CD4-positive, alpha-beta T cell treated with Interleukin-2 at 100 ng/mL for 4 hours (primary cell): ENCODE measurements at places on chromosomes 12 and 14.

- DNase-seq: no peak
These were observed 8.0 kb downstream of the KLHL33 start for GRCh38 chr14:20428010-20428365.

DNA sequence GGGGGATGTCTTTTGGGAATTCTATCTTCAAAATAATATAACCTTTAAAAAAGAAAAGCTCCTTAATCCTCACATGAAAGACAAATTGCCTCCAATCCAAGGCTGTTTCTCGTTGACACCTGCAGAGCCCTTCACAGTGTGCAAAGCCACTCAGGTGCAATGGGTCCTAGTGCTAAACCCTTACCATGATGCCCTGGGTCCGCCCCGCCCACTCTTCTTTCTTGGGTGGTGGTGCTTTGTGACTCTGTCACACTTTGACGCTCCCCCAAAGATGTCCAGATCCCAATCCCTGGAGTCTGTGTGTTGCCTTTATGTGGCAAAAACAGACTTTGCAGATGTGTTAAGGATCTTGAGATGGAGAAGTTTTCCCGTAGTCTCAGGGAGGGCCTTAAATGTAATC, 29.7 kb downstream of the CLMN start:
- no peak for DNase-seq

GRCh38 chr12:32877601-32878459, 18.7 kb downstream of the PKP2 start:
- no peak for DNase-seq

DNA sequence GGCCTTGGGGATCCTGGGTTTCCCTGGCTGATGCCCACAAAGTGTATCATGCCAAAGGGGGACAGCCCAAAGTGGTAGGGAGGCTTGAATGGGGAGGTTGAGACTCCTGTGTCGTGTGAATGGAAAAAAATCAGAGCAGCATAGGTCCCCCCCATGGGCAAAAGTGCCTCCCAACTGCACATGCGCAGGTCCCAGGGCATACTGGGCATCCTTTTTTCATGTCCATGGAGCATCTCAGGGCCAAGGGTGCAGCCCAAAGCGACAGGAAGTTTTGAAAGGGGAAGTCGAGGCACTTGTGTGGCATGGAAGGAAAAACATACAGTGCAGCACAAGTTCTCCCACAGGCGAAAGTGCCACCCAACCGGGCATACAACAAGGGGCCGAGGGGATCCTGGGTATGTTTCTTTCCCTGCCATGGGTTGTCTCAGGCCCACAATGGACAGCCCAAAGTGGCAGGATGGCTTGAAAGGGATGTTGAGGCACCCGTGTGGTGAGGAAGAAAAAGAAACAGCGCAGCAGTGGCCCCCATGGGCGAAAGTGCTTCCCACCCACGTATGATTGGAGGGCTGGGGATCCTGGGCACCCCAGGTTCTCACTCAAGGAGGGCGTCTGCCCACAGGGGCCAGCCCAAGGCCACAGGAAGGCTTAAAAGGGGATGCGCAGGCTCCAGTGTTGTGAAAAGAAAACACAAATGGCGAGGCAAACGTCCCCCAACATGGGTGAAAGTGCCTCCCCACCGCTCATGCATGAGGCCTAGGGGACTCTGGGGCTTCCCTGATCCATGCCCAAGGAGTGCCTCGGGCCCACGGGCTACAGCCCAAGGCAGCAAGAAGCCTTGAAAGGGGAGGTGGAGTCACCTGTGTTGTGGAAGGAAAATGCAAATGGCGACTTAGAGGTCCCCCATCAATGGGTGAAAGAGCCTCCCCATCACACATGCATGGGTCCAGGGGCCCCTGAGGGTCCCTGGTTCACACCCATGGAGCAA, 573.7 kb downstream of the ALG10 start:
- no peak for DNase-seq
